Substantia nigra (tissue), 51 donors: ENCODE measurements at places on chromosomes 12 and 14.

DNA sequence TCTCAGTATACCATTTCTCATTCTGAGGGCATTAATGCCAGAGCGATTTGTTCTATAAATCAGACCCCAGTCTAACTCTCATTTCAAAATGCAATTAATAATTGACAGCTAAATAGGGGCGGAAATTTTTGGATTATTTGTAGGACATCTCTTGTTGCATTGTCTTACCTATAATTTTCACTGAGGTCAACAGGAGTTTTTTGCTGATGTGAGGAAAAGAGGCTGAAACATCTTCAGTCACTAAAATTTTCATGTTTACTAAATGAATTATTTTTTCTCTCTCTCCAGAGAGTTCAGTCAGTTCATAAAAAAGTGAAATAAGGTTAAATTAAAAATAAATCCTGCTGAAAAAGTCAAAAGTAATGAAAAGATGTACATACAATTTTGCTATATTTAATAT is 295.9 kb downstream of the CCER1 start:
- no peak for DNase-seq

GRCh38 chr14:99971941-99972747 is 93.1 kb upstream of the EVL start:
- no peak for DNase-seq

DNA sequence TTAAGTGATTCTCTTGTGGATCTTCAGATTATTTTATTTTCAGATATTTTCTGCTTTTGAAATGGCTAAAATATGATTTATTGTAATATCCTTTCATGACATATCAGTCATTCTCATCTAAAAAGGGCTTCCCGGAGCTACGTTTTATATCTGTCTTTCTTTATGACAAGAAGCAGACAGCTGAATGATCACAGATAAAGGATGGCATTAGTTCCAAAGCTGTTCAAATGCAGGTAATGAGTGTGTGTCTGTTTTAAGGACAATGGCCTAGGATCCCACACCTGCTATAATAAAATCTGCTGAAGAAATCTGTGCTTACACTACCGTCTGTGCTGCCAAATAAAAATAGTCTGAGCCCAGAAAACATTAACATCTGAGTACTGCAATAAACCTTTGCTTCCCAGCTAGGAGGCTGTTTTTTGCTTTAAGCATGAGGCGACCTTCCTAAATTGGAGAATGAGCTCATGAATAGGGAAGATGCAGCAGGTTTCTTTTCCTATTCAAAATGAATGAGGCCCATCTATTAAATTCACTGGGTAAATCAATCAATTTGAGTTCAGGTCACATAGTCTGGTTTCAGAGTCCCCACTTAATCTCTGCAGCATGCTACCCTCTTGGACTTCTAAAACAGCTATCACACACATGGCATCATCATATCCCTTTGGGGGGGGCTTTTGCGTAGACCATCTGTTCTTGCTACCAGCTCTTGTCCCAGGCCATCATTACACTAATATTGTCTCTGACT is 498.5 kb downstream of the NELL2 start:
- no peak for DNase-seq

DNA sequence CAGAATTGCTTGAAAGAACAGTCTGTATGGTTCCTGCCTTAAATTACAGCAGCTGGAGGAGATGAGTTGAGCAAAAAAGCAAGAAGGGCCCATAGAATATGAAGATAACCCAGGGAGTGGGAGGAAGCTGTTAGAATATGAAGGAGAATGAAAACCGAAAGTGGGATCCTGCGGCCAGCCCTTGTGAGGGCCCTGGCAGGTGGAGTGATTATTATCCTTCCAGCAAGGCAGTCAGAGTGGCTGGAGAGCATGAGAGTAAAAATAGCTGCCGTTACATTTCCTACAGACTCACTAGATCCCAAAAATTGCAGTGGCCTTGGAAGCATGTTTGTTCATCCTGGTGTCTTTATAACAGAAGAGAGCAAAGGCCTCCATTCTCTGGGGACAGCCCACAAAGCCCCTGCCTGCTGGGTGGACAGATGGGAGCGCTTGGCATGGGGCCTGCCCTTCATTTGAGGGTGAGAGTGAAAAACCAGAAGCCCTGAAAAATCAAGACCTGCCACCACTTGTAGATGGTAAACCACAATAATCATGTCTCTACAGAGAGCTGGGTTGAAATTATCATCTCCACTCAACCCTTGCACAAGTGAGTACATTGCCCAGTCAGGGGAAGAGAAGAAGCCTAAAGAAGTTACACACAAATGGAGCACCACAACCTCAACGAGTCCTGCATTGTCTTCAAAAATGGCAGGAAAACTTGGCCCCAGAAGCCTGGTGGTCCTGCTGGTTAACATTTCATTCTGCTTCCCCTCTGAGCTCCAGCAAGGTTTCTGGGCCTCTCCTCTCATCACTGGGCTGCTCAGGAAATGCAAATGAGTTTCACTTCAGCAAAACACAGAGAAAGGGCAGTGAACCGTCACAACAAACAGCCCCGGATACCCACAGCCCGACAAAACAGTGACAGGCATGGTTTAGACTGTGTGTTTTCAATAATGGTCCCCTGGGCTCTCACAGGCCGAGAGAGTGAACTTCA is 20.5 kb downstream of the ZDHHC22 start:
- no peak for DNase-seq

DNA sequence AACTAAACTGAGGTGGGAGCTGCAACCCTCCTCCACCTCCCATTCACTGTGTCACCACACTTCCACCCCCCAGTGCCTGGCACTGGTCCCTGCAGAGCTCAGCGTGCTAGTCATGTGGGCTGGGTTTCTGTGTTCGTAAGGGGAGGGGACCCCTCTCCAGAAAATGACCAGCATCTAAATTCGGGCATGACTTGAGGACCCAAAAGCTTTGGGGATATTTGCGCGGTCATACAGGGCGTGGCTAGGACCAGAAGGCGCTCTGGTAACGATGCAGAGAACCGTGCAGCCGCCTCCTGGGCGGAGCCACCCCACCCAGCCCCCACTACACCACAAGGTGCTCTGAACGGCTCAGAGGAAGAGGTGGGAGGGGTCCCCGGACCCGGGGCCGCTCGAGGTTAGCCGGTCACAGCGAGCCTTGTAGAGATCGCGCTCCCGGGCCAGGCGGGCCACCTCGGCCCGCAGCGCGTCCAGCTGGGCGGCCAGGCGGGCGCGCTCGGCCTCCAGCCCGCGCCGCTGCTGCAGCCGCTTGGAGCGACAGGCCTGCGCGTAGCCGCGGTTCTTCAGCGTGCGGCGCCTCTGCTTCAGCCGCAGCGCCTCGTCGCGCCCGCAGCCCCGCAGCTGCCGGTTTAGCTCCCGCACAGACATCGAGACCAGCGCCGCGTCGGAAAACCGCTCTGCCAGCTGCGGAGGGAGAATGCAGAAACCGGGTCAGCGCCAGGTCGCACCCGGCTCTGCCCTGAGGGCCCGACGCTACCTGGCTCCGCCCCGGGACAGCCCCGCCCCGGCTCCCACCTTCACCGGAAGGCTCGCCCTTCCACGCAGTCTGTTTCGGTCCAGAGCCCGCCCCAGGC is 9.8 kb downstream of the CPNE6 start:
- peak; percentile 36 for DNase-seq

- DNase-seq = no peak
These were observed 212.7 kb downstream of the ZFP36L1 start for GRCh38 chr14:68580096-68580645.

DNA sequence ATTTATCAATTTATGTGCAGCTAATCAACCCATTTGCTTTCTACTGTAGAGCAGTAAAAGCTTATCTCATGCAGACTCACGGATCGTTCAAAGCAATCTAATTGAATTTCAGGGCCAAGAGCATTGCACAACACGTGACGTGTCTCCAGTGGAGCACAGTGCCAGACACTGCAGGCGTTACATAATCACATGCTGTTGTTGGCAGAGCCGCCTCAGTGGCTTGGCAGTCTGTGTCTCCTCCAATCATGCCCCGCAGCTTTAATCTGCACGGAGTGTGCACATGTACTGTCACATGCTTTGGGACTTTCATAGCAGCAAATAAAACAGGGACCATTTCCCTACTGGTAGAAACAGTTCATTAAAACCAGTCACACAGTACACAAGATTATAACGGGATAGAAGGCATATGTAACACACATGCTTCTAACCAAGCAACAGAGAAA is 309.3 kb downstream of the ITPR2 start:
- peak; percentile 93 for DNase-seq

DNA sequence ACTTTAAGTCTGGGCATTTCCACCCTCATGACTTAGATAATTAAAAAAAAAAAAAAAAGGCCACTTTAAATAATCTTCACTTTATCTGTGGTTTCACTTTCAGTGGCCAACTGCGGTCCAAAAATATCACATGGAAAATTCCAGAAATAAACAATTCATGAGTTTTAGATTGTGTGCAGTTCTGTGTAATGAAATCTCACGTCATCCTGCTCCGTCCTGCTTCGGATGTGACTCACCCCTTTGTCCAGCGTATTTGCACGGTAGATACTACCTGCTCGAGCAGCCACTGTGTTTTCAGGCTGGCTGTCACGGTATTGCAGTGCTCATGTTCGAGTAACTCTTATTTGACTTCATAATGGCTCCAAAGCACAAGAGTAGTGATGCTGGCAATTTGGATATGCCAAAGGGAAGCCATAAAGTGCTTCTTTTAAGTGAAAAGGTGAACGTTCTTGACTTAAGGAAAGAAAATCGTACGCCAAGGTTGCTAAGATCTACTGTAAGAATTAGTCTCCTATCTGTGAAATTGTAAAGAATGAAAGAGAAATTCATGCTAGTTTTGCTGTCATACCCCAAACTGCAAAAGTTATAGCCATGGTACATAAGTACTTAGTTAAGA is 2.4 kb downstream of the E2F7 start:
- DNase-seq = no peak

DNA sequence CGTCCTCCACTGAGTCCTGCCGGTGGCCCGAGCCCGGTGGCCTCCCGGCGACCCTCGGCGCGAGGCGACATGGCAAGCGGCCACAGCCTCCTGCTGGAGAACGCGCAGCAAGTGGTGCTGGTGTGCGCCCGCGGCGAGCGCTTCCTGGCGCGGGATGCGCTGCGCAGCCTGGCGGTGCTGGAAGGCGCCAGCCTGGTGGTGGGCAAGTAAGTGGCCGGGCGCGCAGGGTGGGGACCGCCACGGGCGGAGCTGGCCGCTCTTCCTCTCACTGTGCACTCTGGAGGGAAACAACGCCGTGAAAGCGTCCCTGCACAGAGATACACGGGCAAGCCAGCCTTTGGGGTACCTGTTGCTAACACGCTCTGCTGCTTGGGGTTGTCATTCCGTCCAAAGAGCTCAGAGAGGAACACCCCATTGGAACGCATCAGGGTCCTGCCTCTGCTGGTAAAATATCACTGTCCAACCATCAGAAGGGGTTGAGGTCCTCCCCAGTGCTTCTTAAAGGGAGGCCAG is at the start of gene AMDHD1:
AMDHD1 (plus strand) TSS at position 2 of the 513 bp plus-strand sequence; CDS start at position 70, 68 bp downstream.
- peak; percentile 55 for DNase-seq

DNA sequence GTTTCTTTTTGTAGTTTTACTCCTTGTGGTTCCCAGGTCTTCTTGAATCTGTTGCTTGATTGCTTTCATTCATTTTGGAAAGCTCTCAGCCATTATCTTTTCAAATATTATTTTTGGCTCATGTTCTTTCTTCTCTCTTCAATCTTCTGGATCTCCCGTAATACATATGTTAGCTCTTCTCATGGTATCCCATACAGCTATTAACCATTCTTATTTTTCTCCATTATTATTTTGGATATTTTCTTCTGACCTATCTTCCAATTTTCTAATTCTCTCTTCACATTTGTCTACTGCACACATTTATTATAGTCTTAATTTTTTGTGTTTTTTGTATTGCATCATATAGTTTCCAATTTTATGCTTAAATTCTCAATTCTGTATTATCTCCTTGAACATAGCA is 123.9 kb upstream of the ARID2 start:
- no peak for DNase-seq

DNA sequence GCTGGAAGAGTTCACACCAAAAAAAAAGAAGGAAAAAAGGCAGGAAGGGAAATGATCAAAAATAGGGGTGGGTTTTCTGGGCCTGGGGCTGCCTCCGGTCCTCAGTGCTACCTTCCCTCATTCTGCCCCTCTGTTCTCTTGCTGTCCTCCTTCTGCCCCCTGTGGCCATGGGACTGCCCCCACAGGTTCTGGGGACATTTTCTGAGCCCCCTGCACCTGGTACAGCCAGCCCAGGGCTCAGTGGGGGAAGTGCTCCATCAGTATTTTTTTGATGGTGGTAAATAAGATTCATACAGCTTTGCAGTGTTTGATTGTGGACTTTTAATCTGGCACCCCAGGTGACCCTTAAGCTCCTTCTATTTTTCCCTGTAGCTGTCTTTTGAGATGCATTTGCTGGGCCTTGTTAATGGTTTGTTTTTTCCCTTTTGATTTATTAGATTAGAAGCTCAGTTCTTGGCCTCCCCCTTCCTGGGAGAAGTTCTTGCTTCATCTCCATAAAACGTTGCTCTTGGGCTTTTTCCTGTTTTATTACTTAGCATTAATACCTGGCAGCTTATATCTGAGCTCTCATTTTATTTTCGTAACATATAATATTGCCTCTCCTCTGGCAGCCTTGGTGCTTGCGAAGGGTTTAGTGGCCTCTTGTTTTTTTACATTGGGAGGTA is 43.1 kb downstream of the CHST11 start:
- DNase-seq = no peak

GRCh38 chr12:32519047-32519446 is 119.7 kb downstream of the FGD4 start:
- no peak for DNase-seq

DNA sequence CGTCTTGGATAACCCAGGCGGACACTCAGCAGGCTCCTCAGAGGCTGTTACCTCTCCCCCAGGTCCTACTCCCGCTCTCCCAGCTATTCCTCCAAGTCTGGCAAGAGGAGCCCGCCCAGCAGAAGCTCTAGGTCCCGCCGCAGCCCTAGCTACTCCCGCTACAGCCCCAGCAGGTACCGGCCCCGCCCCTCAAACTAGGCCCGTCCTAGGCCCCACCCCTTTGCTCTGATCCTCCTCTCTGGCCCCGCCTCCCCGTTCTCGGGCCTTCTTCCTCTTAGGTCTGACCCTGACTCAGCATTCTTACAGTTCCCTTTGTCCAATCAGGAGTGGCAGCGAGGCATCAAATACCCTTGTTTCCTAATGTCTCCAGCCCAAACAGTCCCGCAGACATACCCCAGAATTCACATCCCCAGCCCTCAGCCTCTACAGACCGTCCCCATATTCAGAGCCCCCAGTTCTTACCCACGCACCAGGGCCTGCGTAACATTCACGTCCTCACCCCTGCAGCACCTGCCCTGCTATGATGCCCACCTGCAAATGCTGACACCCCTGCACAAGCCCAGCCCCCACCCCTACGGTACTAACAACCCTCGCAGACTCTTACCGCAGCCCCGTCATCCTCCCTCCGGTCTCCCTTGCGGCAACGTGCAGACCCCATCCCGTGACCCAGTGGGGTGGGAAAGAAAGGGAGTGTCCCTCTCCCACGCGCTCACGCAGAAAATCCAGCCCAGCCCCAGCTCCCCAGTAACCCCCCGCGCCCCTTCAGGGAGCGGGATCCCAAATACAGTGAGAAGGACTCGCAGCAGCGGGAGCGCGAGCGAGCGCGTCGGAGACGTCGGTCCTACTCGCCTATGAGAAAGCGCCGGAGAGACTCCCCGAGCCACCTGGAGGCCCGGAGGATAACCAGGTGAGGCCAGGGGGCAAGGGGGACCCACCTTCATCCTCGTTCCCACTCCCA is 25.0 kb upstream of the HSPB8 start:
- DNase-seq = peak; percentile 22
